Femur (tissue), 1 donor: ENCODE measurements at places on chromosomes 13 and 19.
A peak's percentile ranks its signal among the peaks of the same experiment; 100 is the strongest.

GRCh38 chr13:38535261-38535660 lies 151.6 kb upstream of the FREM2 start:
- no peak for DNase-seq

DNA sequence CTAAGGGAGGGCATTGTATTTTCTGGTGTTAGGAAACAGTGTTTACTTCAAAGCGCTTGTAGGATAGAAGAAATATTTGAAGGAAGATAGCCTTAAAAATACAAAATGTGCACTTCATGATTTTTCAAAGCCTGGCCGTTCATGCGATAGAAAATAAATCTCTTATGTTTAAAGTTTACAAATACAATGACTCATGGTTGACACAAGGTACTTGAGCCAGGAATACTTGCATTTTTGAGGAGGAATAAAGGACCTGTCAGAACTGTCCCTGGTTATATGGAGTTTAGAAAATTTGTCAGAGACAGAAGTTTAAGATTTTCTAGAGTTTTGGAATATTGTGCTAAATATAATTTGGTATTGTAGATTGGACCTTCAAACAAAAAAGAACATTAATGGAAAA lies 1223.2 kb upstream of the SLC10A2 start:
- DNase-seq, result no peak

DNA sequence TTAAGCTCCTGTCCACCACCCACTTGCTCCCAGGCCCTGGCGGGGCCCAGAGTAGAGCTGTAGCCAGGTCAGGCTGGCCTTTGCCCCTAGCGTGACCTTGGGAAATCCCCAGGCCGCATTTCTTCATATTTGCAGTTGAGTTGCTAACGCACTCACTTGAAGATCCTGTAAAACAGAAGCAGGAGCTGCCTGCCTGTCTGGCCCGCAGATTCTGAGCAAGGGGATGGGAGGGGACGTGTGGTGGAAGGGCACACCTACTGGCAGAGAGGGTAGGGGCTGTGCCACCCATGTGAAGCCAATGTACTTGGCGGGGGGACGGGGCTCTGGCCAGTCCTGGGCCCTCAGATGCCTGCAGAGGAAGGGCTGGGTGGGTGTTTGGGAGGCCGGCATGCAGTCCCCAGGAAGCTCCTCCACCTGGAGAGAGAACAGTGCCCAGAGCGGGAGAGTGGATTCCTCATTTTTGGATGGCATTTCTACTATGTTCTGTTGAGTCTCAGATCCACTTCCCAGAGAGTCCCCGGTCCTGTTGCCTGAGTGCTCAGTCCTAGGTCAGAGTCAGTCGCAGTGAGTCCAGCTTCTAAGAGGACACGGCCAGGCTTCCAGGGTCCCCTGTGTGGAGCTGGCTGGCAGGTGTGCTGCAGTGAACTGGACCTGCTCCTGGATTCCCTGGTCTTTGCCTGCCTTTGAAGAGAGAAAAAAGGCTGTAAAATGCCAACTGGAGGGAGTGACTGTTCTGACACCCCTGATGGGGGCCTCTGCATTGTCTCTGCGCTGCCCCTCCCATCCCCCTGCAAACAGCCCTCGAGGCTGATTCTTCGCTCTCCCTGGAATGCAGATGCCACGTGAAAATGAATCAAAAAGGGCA lies 62.9 kb downstream of the GGACT start:
- DNase-seq, result peak; percentile 11

- no peak for DNase-seq
Measured at GRCh38 chr13:94268661-94269060, 210.8 kb downstream of the DCT start.

GRCh38 chr19:3603121-3603811 lies 3.4 kb downstream of the TBXA2R start:
- DNase-seq, result peak; percentile 23

DNA sequence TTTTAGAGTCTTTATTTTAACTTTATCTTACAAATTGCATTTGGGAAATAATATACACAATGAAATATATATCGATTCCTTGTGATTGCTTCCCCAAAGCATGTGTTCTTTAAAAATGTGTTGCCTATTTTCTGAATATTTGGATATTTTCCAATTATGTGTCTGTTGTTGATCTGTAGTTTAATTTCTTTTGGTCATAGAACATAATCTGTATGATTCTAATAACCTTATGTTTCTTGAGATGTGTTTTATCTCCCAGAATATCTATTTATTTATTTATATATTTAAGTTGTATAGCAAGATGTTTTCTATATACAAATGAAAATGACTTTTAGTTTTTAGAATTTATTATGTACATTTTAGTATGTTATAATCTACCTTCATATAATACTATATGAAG lies 710.8 kb upstream of the PCDH20 start:
- DNase-seq, result no peak

- DNase-seq, result no peak
Measured at GRCh38 chr19:2215281-2215751, 20.8 kb downstream of the PLEKHJ1 start.

- no peak for DNase-seq
Measured at GRCh38 chr13:112434032-112434431, 57.9 kb downstream of the SPACA7 start.

DNA sequence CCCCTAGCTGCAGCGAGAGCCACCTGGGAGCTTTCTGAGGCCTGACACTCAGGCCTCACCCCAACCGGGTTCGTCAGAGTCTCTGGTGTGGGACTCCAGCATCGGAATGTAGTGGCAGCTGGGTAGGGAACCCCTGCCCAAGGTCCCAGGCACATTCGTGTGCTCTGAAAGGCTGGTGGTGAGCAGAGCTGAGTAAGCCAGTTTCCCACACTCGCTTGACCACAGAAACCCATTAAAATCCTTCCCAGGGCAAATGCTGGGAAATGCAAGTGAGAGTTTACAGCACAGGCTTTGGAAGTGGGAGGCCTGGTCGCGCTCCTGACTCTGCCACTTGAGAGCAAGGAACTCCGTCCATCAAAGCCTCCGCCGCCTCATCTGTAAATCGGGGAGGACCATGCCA lies 4.2 kb downstream of the TRAPPC6A start:
- DNase-seq, result no peak

- DNase-seq, result no peak
Measured at GRCh38 chr13:29136341-29136740, 316.2 kb downstream of the MTUS2 start.

DNA sequence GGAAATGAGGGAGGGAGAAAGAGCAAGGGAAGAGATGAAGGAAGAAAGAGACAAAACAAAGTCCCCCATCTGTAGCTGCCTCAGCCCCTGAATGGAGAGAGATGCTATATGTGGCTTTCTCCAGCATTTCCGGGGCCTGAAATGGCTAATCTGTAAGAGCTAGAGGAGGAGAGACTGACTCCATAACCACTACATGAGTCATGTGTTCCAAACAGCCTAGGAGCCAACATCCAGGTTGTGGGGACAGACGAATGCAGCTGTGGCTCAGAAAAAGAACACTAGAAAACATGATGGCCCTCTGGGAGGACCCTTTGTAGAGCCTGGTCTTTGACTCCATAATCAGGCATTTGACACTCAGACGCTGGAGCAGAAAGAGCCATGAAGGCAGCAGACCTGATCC lies 292.0 kb upstream of the ZNF507 start:
- no peak for DNase-seq

- no peak for DNase-seq
Measured at GRCh38 chr19:11612816-11613511, 15.7 kb downstream of the ZNF627 start.

GRCh38 chr13:51935326-51936171 lies 73.8 kb downstream of the CCDC70 start:
- DNase-seq, result no peak

- DNase-seq, result no peak
Measured at GRCh38 chr13:40667622-40667978, 1.2 kb upstream of the FOXO1 start.

DNA sequence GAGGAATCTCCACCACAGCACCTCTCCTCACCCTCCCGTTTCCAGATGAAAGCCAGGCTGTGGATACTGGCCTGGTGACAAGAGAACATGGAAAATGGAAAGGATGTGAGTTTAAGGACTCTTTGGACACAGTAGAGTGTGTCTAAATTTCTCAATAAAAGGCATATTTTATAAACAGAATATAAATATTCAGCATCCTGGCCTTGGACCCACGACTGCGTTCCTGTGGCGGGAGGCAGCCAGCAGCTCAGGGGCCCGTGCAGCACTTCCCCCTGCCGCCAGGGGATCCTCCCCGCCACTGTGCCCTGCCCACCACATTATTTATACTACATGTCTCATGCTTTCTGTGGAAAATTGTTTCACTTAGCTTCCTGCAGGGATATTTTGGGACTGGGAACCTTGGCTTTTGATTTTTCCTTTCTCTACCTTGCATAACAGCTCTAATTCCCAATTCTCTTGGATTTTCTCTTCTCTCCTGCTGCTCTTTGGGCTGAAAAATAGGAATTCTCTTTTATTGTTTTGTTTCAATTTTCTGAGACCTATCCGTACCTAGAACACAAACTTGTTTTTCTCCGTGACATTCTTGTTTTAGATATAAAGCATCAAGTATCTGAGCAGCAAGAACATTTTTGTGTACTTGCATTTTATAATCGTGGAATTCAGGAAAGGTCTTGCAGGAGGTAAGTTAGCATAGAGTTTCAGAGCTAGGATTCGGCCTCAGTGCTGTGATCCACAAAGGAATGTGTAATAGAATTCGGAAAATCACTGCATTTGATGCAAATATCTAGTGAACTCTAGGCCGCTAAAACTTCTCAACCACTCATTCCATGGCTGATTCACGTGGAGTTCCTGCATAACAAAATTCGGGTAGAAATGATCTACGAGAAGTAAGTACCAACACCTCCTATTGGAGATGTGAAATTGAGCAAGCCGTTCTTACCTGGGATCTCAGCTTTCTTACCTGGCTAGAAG lies 107.7 kb upstream of the SPATA13 start:
- DNase-seq, result peak; percentile 74

DNA sequence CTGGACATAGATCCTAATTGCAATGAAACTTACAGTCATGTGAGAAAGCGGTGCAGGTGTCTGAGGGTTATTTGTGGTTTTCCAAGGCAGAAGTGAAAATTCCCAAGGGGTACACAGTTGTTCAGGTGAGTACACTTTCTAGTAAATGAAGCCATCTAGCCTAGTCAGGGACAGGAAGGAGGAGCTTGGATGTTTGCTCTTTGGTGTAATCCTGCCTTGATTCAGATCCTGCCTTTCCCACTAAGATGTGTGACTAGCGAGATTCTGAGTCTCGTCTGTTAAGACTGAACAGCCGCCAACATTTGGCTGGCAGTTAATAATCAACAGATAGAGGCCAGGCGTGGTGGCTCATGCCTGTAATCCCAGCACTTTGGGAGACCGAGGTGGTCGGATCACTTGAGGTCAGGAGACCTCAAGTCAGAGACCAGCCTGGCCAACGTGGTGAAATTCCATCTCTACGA lies 2.5 kb downstream of the RPS9 start:
- DNase-seq, result no peak

DNA sequence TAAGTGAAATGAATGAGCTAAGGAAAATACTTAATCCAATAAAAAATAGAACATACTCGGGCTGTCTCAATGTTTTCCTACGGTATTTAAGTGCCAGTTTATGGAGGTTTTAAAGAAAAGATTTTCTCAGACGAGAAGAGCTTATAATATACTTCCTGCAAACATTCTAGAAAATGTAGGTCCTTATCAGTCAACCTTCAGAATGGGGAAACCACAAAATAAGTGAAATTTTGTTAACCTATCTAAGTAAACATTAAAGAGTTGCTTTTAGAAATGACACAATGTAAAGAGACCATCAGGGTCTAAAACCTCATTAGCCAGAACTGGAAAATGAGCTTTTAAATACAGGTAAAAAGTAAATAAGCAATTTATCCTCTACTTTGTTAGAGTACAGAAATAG lies 12.1 kb downstream of the MIR17HG start:
- DNase-seq, result no peak

- no peak for DNase-seq
Measured at GRCh38 chr19:12331211-12331941, 2.1 kb downstream of the ZNF563 start.

GRCh38 chr19:2974342-2975041 lies 2.9 kb upstream of the TLE6 start:
- no peak for DNase-seq

DNA sequence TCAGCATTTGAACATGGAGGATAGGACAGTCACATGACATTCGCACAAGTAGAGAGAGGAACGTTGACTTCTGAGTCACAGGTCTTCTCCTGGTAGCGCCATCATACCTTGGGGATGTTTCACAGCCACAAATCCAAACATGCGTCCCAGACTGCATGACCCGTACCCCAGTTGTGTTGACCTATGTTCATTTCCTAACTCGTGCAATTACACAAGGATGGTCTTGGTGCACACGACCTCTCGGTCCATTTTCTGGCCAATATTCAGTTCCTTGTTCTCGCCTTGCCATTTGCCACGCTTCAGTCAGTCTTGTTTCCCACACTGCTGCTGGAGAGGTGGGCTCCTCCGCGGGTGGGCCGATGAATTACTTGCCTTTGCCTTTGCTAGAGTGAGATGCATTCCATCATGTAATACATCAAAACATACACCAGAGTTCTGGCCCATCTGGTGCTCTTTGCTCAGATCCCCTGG lies 87.3 kb downstream of the COL4A2 start:
- no peak for DNase-seq

DNA sequence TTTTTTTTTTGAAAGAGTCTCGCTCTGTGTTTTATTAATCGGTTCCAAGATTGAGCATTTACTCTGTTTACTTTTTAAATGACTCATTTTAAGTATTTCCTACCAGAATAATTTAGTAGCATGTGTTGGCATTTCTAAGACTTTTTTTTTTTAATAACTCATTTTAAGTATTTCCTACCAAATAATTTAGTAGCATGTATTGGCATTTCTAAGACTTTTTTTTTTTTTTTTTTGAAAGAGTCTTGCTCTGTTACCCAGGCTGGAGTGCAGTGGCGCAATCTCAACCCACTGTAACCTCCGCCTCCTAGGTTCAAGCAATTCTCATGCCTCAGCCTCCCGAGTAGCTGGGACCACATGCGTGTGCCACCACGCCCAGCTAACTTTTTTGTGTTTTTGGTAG lies 13.1 kb downstream of the SETDB2 start:
- DNase-seq, result no peak

DNA sequence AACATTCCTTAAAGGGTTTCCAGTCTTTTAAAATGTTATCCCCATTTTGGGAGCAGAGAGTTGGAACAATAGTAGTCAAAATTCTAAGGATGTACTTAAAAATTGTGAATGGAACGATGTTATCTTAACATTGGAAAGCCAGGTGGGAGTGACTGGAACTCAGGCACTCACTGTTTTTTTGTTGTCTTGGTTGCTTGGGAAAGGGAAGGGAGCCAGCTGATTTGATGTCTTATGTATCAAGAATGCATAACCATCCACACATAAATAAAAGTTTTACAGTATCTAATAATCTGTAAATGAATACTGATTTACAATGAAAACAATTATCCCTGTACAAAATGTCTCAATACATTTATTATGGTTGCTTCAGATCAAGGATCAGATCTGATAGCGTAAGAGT lies 88.7 kb downstream of the SLC10A2 start:
- no peak for DNase-seq

- no peak for DNase-seq
Measured at GRCh38 chr13:33441015-33441414, 155.5 kb upstream of the STARD13 start.

DNA sequence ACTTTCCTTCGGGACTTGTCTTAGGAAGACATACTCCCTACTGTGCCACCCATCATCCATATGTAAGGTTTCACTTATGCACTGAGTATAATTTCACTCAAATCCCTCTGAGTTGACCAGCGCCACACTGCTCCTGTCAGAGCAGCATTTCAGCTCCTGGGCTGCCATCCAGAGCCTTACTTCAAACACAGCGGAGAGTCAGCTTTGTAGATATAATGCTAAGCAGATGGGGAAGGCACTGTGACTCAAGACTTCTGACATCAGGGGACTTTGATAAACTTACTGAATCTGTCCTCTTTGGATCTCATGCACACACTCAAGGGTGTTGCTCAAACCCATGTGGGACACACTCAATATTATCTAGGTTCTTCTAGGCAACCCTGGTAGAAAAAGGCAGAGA lies 34.9 kb downstream of the DOCK9 start:
- no peak for DNase-seq
